ENCODE measurements at places on chromosomes 12 and 14. TPM values are rescaled to one million over a fixed set of nuclear protein-coding genes. Genes with fewer than 3 reads are reported as not detected.

GRCh38 chr14:77475432-77476115 lies 17.7 kb downstream of the AHSA1 start:
- no peak for DNase-seq

GRCh38 chr14:23663127-23663526 lies 27.0 kb downstream of the DHRS2 start:
- no peak for DNase-seq

GRCh38 chr12:28750946-28751685 lies 398.0 kb upstream of the FAR2 start:
- DNase-seq: no peak

- no peak for DNase-seq
Measured at GRCh38 chr12:123258593-123258992, 13.1 kb downstream of the CDK2AP1 start.

GRCh38 chr14:76686646-76687045 lies 74.6 kb upstream of the VASH1 start:
- no peak for DNase-seq

DNA sequence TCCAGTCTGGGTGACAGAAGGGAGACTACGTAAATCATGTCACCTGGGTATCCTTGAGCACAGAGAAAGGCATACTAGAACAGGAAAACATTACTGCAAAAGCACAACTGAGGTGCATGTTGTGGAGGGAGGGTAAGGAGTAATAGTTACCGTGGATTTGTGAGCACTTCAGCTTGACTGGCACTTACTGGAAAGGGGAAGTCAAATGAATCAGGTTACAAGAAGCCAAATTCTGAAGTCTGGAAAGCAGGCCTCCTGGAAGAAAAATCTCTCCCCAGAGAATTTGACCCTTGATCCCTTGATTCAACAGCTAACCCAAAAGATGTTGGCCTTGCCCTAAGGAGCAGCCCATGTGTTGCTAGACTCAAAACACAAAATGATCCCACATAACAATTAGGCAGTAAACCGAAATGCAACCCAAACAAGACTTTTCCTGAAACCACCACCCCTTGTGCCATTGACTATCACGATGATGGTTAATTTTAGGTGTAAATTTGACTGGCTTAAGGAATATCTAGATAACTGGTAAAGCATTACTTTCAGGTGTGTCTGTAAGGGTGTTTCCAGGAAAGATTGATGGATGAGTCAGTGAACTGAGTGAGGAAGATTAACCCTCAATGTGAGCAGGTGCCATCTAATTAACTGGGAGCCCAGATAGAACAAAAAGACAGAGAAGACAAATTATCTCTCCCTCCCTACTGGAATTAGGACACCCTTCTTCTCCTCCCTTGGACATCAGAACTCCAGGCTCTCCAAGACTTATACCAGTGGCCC lies 108.8 kb downstream of the SLC25A21 start:
- no peak for DNase-seq

GRCh38 chr14:103191844-103192243 lies 68.6 kb downstream of the TNFAIP2 start:
- DNase-seq: peak; percentile 75

DNA sequence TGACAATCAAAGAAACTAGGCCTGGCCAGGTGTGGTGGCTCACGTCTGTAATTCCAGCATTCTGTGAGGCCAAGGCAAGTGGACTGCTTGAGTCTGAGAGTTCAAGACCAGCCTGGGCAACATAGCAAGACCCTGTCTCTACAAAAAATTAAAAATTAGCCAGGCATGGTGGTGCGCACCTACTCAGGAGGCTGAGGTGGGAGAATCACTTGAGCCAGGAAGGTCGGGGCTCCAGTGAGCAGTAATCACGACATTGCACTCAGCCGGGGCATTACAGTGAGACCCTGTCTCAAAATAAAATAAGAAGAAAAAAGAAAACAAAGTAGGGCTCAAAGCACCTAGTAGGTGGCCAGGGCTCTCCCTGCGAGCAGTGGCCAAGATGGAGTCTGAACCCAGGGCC lies 79.1 kb downstream of the CHGA start:
- DNase-seq: no peak

GRCh38 chr12:89936631-89937030 lies 228.0 kb upstream of the ATP2B1 start:
- DNase-seq: no peak

DNA sequence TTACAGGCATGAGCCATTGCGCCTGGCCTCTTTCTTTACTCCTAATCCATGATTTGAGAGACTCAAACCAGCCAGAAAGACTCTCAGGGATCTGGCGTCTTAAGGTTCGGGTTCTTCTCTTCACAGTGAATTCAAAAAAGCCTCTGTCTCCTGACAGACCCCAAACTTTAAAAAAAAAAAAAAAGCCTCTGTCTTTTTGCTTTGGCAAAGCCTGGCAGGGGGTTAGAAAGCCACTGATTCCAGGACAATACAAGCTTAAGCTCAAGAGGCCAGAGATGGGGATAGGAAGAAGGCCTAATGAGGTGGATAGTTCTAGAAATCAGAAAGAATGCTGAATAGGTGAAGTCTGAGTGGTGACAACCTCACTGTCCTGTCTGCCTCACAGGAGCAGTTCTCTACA lies 8.8 kb downstream of the NRIP2 start:
- DNase-seq: no peak

GRCh38 chr14:104546591-104547309 lies 32.8 kb upstream of the C14orf180 start:
- peak; percentile 56 for DNase-seq

GRCh38 chr12:98743362-98743953 lies 98.4 kb downstream of the APAF1 start:
- DNase-seq: no peak

DNA sequence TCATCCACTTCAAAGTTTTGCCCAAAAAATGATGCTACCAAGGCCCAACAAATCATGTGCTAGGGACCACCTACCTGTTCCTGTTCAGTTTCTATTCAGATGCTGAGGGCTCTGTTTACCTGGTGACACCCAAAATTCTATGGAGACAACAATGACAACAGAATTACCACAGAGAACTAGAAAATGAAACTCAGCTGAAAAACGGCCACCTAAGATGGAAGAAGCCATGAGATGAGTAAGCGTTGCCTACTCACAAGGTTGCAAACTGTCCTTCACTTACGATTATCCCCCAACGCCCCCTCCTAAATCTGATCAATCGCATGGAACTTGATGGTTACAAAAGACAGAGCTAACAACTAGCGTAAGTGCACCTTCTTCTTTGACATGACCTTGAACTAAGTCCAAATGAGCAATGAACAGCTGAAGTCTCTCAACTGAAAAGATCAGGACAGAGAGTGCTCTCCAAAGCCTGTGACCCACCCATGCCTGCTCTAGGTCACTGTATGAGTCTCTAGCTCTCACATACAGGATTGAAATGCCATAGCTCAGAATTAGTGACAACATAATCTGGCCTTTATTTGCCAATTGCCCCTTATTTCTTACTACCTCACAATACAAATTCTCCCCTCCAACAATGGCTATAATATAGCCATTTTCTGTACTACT lies at the start of gene RNASE11:
RNASE11 (minus strand) TSS at position 513 of the 666 bp plus-strand sequence.
- no peak for DNase-seq

- no peak for DNase-seq
Measured at GRCh38 chr12:25054076-25054782, 105.3 kb upstream of the BCAT1 start.

GRCh38 chr12:6632026-6632983 lies 3.5 kb downstream of the LPAR5 start:
- no peak for DNase-seq

- no peak for DNase-seq
Measured at GRCh38 chr12:50004696-50005095, 20.6 kb downstream of the RACGAP1 start.

The TPPP2 gene
- not detected for total RNA-seq

The SLC39A5 gene
- total RNA-seq: not detected

The GLIPR1L1 gene
- total RNA-seq: not detected

The STAT2 gene
- 160 TPM for total RNA-seq

The NDUFA12 gene
- 240 TPM for total RNA-seq

The RASAL1 gene
- 0.28 TPM for total RNA-seq

The B4GALNT3 gene
- under 0.01 TPM for total RNA-seq

The NPFF gene
- not detected for total RNA-seq

The PELI2 gene
- 26.3 TPM for total RNA-seq

The CEBPE gene
- total RNA-seq: not detected

All from sigmoid colon (tissue), 7 donors.